ENCODE measurements at places on chromosomes 16 and 17.

GRCh38 chr16:12206098-12206748 is 229.7 kb downstream of the SNX29 start:
- DNase-seq = peak; percentile 41

DNA sequence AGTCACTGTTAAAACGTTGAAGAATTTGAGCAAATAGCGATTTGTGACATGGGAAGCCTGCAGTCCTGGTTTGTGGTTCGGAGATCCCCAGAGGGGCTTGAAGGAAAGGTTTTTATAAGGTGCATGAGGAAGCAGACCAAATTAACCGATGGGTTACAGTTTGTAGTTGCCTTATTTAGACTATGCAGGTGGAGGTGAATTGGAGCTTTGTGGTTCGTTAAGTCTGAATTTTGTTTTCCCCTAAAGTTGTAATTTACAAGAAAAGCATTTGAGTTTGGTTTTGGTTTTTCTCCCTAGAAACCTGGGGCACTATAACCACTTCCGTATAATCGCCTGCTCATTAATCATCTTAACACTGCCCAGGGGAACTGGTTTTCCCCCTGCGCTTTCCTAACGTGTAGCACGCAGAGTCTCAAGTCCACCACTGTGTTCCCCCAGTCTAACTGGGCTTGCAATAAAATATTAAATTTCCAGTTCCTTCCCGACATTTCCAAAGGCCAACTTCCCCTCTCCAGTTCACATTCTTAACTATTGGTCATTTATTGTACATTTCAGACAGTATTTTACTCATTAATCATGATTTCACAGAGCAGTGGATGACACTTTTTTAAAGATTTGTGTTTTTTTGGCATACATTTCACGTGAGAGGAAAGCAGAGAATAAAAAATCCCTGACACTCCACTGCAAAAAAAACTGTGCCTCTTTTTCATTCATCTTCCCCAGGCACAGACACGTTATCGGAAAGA is 932 bp downstream of the ZNF267 start:
- DNase-seq = peak; percentile 93

GRCh38 chr17:57604771-57605674 is 140.1 kb downstream of the CCDC182 start:
- DNase-seq = no peak

DNA sequence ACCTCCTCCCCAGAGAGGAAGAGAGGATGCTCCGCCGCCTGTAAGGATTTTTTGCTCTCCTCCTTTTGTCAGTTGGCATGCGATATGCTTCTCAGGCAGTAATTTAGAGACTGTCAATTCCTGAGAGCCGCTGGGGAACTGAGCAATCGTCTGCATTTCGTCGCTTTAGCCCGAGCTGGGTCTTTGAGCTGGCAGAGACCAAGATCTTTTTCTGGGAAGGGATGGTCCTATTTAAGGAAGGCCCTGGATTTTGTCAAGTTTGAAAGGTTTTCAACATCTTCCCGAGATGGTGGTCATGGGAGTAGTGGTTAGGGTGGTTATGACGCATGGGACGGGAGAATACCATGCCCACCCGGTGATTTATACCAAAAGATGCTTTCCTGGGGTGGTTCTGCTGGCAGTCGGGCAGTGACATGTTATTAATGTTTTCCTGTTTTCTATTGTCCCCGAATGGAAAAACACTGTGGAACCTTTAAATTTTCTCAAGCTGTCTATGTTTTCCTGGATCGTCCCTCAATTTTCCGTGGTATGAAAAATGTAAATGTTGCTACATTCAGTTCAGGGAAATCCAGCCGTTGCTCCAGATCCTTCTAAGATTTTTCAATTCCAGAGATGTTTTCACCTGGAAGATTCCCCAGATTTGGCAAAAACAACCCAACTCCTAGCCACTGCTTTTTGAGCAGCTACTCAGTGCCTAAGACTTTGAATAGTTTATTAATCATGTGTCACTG is 586.4 kb downstream of the MAF start:
- DNase-seq = no peak

- no peak for DNase-seq
Observed at GRCh38 chr17:77460514-77461046, 319.8 kb downstream of the SEC14L1 start.

DNA sequence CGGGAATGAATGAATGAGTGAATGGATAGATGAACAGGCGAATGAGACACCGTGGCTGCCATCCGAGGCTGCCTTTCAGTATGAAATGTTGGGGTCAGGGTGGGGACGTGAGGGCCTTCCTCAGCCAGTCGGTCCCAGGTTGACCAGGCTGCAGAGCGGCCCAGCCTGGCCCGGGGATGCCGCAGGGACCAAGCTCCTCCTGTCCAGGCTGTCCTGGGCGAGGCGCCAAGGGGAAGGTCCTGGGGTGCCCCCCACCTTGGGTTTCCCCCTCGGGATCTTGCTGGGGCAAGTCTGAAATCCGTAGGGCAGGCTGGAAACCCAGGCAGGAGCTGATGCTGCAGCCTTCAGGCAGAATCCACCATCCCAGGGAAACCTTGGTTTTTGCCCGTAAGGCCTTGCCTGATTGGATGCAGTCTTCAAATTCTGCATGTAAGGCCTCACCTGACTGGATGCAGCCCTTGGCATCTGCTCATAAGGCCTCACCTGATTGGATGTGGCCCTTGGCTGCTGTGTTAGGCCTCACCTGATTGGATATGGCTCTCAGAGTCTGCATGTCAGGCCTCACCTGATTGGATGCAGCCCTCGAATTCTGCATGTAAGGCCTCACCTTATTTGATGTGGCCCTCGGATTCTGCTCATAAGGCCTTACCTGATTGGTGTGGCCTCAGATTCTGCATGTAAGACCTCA is 61.7 kb upstream of the ZNF469 start:
- DNase-seq = no peak

- no peak for DNase-seq
Observed at GRCh38 chr16:88431651-88432050, 21.4 kb upstream of the ZFPM1 start.

GRCh38 chr16:77148121-77148520 is 42.9 kb upstream of the MON1B start:
- no peak for DNase-seq

GRCh38 chr17:27332047-27332393 is 38.1 kb downstream of the WSB1 start:
- no peak for DNase-seq

DNA sequence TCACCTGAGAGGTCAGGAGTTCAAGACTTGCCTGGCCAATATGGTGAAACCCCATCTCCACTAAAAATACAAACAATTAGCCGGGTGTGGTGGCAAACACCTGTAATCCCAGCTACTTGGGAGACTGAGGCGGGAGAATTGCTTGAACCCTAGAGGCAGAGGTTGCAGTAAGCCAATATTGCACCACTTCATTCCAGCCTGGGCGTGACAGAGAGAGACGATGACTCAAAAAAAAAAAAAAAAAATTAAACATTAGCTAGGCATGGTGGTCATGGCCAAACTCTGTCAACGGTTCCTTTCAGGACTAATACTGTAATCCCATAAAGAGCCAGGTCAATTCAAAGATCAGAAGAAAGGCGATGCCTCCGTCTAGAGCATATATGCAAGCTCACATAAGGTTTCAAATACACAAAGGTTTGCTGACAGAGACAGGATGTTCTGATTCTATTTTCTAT is 2.4 kb downstream of the RNF157 start:
- peak; percentile 26 for DNase-seq

DNA sequence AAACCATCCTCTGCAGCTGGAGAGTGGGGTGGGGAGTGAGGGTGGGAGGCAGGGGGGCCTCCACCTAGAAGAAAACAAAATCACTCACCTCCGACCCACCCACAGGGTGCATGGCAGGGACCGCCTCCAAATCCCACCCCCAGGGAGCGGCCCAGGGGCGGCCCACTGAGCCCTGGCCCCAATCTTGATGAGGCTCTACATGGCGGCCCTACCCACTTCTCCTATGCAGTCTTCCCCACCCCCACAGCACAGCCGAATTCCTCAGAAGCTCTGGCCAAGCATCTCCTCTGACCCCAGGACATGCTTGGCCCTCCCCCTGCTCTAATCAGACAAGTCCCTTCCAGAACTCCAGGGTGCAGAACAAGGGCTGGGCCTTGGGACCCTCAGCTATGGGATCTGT is 18.2 kb upstream of the FASN start:
- no peak for DNase-seq

- DNase-seq = no peak
Observed at GRCh38 chr16:89103156-89103555, 9.5 kb downstream of the ACSF3 start.

GRCh38 chr16:89561884-89562599 is 1.6 kb downstream of the RPL13 start:
- no peak for DNase-seq

- no peak for DNase-seq
Observed at GRCh38 chr17:19309701-19310100, 52.8 kb downstream of the B9D1 start.

- DNase-seq = no peak
Observed at GRCh38 chr16:47979616-47980182, 176.1 kb downstream of the ABCC12 start.

- DNase-seq = no peak
Observed at GRCh38 chr16:3478242-3478925, 16.9 kb downstream of the C16orf90 start.

- DNase-seq = no peak
Observed at GRCh38 chr16:11677451-11677951, 9.2 kb downstream of the SNN start.

- no peak for DNase-seq
Observed at GRCh38 chr17:4600563-4600962, 16.2 kb downstream of the SMTNL2 start.

DNA sequence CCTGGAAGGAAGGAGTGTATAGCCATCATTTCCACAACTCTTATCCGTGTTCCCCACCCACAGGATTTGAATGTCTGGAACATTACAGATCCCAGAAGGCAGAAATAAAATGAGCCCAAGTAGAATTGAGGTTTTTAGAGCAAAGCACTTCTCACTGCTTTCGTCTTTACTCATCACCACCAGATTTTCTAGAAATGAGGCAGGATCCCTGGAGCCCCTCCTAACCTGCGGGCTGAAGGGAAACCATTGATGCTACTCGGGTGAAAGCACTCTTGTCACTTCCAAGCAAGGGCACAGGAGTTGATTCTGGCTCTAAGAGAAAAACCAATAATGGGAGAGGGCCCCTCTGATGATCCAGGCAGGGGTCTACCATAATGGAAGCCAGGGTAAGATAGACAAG is 2.8 kb upstream of the ALDOC start:
- no peak for DNase-seq

DNA sequence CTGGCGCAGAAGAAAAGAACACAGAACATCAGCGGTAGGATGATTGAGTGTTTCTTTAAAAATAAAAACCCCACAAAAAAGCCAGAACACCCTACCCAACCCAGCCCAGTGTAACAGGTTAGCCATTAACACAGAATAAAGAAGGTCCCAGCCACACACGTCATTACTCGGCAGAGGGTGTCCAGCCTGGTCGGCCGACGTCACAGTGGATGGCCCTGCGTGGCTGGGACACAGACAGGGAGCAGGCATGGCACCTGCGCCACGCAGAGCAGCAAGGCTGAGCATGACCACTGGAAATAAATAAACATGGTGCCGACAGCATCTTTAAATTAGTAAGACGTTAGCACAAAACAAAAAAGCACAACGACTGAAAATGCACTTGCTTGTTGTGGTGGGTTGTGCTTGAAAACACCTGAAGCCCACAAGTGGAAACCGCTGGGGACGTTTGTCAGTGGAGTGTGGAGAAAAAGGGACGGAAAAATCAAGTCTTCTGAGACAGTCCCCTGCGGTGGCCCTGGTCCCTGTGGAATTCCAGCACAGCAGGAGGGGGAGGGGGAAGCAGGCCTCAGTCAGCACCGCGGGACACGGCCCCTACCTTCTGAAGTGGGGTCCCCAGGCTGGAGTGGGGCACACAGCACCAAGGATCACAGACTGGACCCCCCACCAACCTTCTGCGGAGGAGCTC is 39.2 kb downstream of the SLC7A5 start:
- no peak for DNase-seq

- DNase-seq = no peak
Observed at GRCh38 chr17:80153004-80153403, 6.1 kb upstream of the EIF4A3 start.

- no peak for DNase-seq
Observed at GRCh38 chr17:64627797-64628196, 34.3 kb downstream of the SMURF2 start.

DNA sequence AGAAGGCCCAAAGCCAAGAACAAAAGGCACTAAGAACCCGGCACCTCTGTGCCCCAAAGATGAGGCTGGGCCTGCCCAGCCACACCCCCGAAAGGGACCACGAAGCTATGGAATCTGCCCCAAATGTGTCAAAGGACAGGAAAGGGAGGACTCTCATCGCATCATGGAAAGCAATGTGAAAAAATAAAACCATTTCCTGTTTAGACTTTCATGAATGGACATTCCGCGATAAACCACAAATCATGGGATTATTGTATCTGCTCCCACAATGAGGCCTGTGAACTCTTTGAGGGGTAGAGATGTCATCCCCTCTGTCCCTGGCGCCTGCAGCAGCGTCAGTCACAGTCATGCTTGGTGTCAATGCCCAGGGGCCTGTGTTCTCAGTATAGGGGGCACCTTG is 135.0 kb downstream of the COPRS start:
- peak; percentile 8 for DNase-seq

GRCh38 chr16:76121636-76122035 is 155.6 kb upstream of the CNTNAP4 start:
- no peak for DNase-seq

DNA sequence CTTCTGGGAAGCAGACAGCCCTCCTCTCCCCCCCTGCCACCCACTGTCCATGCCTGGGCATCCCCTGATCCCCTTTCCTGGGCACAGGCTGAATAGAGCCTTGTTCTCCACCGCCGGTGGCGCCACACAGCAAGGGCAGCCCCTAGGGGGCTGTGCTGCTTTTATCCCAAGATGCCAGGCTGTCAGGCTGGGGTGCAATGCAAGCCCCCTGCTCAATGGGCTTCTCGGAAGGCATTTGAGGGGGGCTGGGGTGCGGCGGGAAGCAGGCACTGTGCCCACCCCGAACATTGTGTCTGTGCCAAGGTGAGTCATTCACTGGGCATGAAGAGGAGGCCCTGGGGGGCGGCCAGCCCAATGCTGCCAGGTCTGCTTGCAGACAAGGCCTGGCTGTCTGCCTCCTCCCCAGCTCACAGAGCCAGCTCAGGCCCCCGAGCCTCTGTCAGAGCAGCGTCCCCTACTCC is 1.5 kb upstream of the GFAP start:
- no peak for DNase-seq

DNA sequence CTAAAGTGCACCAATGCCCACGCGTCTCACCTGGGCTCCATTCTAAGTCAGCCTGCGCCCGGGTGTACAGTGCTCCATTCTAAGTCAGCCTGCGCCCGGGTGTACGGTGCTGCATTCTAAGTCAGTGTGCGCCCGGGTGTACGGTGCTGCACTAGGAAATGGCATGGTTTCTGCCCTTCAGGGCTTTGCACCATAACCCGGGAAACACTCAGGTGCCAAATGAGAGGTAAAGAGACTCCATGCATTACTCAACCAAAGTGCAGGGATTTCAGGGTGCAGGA is 29.2 kb upstream of the FASN start:
- DNase-seq = no peak

- DNase-seq = no peak
Observed at GRCh38 chr17:969811-970355, 9.7 kb downstream of the NXN start.

DNA sequence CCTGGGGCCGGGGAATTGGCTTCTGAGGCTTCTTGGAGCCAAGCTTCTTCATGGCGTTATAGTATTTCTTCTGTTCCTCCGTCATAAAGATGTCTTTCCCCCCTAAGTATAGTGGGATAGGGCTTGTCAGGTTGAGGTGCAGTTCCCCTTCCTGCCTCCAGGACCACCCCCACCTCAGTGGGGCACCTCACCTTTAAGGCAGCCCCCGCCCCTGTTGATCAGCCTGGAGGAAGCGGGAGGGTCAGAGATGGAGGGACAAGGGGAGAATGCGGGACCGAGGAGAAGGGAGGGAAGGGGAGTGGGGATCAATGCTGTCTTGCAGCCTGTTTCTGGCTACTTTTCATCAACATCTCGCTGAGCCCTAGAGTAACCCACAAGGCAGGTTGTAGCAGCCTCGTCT is 11.6 kb upstream of the CD79B start:
- DNase-seq = no peak
